ENCODE measurements at places on chromosomes 3 and 15.

GRCh38 chr3:132519914-132520313, 77.2 kb upstream of the ACKR4 start:
- no peak for DNase-seq

- no peak for DNase-seq
Observed at GRCh38 chr3:193116871-193117270, 124.2 kb upstream of the PLAAT1 start.

GRCh38 chr3:1404270-1404962, 311.6 kb downstream of the CNTN6 start:
- no peak for DNase-seq

- DNase-seq = no peak
Observed at GRCh38 chr3:71048948-71049347, 534.6 kb downstream of the FOXP1 start.

- no peak for DNase-seq
Observed at GRCh38 chr15:51846463-51847230, 17.2 kb downstream of the TMOD3 start.

DNA sequence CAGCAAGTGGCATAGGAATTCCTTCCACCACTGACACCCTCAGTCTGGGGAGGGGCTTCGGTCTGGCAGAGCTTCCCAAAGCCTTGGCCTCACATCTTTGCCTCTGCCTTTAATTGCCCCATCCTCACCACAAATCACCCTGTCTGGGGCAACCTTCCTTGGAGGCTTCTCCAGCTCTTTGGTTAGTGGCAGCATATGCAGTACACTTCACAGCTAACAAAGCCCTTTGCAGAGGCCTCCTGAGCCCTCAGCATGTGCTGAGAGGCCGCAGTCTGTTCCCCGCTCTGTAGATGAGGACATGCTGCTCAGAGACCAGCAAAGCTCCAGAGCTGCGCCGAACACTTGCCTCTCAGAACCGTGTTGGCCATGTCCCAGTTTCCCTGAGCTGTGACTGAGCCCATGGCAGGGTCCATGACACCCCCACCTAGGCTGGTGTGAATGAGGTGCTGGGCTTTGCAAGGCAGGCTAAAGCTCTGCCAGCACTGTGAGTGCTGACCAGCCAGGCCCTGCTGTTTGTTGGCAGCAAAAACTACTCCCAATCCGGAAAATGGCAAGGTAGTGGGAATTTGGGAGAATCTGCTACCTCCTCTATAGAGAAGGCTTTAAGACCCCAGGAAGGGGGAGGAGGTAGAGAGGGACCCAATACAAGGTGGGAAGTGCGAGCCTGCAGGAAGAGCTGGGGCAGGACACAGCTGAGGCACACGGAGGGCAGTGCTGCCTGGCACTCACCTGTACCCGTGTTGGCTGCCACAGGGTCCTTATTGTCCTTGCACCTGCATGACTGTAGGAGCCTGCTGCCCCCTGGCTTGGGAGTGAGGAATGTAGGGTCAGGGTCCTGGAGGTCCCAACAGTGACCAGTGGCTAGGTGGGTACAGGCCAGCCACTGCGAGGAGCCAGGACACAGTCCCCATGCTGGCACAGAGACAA, 8.4 kb upstream of the KLF15 start:
- DNase-seq = no peak

DNA sequence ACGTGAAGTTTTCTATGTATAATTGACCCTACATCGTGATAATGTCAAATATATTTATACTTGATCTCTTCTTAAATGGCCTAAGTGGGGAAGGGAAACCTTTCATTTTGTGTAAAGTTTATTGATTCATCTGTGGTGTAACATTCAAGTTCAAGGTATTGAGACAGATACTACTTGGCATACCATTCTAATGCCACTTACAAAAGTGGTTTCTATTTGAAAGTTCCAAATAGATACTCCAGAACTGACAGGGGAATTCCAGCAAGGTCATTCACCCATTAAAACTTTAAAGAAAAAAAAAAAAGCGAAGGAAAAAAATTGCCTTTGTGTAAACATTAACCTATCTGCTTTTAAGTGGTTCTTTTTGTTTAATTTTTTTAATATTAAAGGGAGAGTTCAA, 45.3 kb upstream of the MAP3K13 start:
- no peak for DNase-seq

GRCh38 chr3:196883361-196883760, 15.6 kb downstream of the SENP5 start:
- no peak for DNase-seq

- no peak for DNase-seq
Observed at GRCh38 chr15:66163553-66163952, 90.0 kb downstream of the MEGF11 start.

GRCh38 chr3:60010781-60011180, 961.0 kb upstream of the CFAP20DC start:
- peak; percentile 18 for DNase-seq

GRCh38 chr3:179666436-179667035, 13.7 kb downstream of the USP13 start:
- DNase-seq = no peak

DNA sequence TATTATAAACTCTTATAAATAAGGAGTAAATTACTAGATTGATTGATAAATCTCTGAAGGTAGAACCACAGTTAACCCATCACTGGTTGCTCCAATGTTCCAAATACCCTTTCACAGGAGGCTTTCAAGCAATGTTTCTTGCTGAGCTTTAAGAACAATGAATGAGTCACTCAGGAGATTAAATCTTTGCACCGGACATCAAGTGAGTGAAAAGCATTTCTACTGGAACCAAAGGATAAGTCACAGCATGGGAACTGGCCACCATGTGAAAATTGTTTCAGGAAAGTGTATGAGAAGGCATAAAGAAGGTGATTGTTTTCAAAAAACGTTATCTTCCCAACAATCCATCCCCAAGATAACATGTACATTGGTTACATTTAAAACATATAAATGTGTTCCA, 90.6 kb downstream of the CNTN3 start:
- DNase-seq = no peak

DNA sequence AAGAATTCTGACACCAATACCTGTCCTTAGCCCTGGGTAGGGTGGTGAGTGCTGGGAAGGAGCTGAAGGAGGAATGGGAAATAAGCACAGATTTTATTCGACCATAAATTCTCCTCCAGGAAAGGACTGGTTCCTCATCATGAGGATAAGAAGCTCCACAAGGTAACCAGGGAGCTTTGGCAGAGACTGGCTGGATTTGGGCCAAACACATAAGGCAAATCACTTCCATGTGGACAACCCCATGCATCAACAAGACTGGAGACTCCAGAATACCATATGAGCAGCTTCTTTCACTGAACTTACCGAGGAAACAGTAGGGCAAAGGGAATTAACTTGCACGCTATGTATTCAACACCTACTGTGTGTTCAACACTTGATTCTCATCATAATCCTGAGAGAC, 312.5 kb downstream of the NTRK3 start:
- DNase-seq = no peak

- no peak for DNase-seq
Observed at GRCh38 chr15:31497838-31498237, 171.2 kb downstream of the KLF13 start.

DNA sequence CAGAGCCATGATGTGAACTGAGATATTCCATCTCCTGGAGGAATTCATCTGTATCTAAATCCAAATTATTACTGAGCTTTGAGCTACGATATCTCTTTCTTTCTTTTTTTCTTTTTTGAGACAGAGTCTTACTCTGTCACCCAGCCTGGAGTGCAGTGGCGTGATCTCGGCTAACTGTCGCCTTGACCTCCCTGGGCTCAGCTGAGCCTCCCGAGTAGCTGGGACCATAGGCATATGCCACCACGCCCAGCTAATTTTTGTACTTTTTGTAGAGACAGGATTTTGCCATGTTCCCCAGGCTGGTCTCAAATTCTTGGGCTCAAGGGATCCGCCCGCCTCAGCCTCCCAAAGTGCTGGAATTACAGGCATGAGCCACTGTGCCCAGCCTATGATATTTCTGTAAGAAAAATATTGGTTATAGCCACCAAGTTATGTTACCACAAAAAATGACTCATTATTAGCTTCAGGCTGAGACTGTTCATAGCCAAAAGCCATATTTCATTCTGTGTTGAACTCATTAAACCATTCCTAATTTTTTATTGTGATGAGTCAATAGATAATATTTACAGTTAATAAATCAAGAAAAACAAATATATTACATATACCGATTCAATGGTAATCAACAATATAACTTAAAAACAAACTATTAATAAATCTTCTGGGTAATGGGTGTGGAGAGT, 27.1 kb upstream of the SLC30A4 start:
- DNase-seq = no peak

- no peak for DNase-seq
Observed at GRCh38 chr3:28951772-28952556, 328.9 kb upstream of the RBMS3 start.

DNA sequence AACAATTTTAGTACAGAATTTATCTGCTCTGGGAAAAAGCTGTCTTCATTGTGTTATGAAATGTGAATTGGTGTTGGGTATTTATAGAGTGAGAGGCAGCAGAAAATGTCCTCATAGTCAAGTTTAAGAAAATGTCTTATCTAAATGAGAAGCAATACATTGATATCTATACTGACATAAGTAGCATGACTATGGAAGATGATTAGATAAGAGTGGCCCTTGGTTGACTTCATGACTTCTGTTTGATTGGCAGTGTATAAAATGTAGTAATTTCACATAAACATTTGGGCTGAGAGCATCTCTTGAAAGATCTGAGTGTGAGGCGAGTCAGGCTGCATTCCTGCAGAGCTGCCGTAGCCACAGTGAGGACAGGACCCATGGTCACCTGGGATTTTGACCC, 19.4 kb downstream of the MCTP2 start:
- no peak for DNase-seq

GRCh38 chr15:98523912-98524662, 124.3 kb upstream of the IGF1R start:
- DNase-seq = no peak

GRCh38 chr3:7282988-7283387, 422.1 kb downstream of the GRM7 start:
- no peak for DNase-seq

DNA sequence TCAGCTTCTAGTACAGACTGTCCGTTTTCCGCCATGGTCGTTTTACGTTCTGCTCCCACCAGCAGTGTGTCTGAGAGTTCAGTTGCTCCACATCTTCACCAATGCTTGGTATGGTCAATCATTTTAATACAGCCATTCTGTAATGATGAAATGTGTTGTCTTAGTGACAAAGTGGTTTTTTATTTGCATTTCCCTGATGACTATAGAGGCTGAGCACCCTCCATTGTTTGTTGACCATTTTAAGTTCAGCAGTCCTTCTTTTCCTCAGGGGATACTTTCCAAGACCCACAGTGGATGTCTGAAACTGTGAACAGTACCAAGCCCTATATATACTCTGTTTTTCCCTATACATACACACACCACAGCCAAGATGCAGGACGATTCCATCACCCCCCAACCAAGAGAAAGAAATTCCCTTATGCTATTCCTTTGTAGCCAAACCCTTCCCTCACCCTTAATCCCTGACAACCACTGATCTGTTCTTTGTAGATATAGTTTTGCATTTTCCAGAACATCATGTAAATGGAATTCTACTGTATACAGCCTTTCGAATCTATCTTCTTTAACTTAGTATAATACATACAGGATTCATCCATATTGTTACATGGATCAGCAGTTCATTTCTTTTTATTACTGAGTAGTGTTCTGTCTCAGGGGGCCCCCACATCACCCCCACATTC, 55.9 kb downstream of the C3orf20 start:
- no peak for DNase-seq

- DNase-seq = no peak
Observed at GRCh38 chr15:89578146-89578545, 2.9 kb downstream of the TICRR start.

DNA sequence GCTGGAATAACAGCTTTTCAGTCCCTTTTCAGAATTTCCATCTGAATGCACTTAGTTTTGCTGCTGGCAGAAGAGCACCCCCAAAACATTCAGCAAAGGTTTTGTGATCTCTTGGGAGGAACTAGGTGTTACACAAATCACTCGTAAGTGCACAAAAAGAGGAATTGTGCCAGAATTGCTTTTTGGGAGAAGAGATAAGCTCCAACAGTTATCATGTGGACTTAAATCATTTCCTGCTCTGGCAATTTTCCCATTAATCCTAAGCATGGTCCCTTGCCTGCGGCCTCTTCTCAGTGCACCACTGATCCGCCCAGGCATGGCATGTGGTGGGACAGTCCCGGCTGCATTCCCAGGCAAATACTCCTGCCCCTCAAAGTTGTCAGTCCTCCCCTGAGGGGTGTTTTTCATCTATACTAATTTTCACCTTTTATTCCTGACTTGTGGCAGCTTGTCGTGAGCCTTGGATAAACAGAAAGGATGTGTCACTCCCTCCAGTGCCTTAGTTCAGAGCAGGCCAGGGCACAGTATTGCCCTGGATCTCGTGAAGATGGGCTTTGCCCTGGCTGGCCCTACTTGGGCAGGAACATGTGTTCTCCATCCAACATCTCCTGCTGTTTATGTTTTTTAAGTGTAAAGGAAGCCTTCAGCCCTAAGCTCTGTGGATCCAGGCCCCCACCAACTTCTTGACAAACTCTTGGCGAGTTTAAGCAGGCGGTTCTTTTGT, 44.6 kb upstream of the VILL start:
- no peak for DNase-seq

- no peak for DNase-seq
Observed at GRCh38 chr3:43028001-43028400, 48.9 kb downstream of the GASK1A start.

DNA sequence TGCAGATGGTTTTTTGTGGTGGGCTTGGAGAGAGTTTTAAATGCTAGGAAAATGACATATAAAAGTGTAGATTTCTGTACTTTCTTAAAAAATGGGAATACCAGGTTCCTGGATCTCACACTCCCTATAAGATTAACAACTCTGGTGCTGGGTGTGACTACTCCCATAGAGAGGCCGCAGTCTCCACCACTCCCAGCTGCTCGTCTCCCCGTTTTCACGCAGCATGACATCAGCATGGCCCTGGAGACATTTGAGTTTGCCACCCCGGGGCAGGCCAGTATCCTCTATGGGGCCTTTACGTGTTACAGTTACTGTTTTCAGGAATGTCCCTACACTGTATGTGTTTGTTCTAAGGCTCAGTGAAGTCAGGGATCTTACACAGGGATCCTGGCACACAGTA, 126.7 kb upstream of the ATP2B2 start:
- DNase-seq = no peak

DNA sequence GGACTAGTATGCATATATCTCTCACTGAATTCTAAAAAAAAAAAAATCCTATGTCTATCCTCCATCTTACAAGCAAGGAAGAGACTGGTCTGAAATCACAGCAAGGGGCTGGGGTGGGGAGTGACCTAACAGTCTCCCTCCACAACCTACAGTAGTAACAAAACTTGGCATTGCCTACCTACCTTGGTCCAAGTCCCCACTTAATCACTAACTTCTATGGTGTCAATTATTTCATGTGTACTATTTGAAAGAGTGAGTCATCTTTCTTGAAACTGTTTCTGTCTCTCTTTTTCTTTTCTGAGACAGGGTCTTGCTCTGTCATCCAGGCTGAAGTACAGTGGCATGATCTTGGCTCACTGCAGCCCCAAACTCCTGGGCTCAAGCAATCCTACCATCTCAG, 36.8 kb downstream of the CHAC1 start:
- no peak for DNase-seq

All from stimulated activated CD8-positive, alpha-beta memory T cell treated with anti-CD3 and anti-CD28 coated beads, Interleukin-15, amount 100 ng/mL, for 1 hour (primary cell).